ENCODE measurements at places on chromosomes 7 and 10.

DNA sequence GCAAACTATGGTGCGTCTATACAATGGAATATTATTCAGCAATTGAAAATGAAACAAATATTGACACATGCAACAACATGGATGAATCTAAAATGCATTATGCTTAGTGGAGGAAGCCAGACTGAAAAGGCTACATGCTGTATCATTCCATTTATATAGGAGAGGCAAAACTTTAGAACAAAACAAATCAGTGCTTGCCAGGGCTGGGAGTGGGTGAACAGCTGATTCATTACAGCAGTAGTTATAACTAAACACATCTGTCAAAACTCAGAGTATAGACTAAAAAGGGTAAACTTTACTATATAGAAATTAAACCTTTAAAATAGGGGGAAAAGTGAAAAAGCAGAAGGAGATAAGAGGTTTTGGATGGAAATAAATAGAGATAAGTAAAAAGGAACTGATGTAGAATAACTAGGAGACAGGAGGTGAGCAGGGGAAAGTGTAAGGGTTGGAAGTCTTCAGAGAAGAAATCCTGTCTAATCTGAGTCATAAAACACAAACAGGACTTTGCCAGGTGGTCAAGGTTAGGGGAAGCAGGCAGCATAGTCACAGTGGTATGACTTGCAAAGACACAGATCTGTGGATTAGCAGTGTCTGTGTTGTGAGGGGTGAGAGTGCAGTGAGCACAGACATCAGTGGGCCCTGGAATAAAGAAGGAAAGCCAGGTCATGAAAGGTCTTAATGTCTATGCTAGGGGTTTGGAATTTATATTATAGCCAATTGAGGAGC lies 349.8 kb downstream of the PHTF2 start:
- no peak for DNase-seq

GRCh38 chr10:7243139-7243538 lies 167.7 kb downstream of the SFMBT2 start:
- no peak for DNase-seq

GRCh38 chr7:29797112-29797944 lies 9.0 kb upstream of the WIPF3 start:
- no peak for DNase-seq

- no peak for DNase-seq
These were observed 22.9 kb downstream of the DLD start for GRCh38 chr7:107913851-107914250.

DNA sequence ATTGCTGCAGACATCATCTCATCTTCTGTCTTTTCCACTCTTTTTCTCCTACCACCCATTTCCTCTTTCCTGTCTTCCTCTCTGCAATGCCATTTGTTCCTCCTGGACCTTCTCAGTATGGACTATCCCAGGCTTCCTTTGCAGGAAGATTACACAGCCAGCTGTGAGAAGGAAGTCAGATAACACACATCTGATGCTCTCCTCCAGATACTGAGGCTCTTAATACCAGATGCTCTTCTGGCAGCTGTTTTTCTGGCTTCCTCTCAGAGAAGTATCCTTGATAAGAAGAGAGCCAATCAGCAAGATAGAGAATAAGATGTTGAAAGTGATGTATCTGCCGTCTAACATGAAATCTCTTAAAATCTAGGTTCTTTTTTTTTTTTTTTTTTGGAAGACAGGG lies 14.4 kb downstream of the KIAA1217 start:
- DNase-seq, result no peak

GRCh38 chr10:75487087-75487754 lies 55.8 kb downstream of the LRMDA start:
- DNase-seq, result no peak

DNA sequence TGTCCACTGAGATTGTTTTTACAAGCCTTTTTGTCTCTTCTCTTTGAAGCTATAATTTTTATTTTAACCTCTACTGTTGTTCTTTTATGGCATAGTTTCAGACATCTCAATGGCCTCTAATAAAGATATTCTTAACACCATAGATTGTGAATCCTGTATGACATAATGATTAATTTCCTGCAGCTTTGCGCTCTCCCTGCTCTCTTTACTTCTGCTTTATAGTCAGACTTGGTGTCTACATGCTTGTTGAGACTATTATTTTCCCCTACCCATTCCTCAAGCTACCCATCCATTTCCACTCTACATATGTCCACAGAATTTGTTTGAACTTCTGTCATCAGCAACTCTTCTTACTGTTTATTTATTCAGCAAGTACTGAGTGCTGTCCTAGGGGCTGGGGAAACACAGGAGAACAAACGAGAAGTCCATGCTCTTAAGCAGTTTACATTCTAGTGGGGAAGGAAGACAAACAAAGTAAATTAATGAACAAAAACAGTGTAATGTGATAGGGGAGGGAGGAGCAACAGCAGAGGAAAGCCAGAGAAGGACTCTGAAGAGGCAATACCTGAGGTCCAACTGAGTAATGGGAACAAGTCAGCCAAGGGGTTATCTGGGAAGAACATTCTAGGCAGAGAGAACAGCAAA lies 110.1 kb downstream of the CDK14 start:
- no peak for DNase-seq

GRCh38 chr7:121608785-121609184 lies 212.7 kb upstream of the FAM3C start:
- DNase-seq, result no peak

- no peak for DNase-seq
These were observed 120.3 kb downstream of the WNT2 start for GRCh38 chr7:117202511-117202910.

DNA sequence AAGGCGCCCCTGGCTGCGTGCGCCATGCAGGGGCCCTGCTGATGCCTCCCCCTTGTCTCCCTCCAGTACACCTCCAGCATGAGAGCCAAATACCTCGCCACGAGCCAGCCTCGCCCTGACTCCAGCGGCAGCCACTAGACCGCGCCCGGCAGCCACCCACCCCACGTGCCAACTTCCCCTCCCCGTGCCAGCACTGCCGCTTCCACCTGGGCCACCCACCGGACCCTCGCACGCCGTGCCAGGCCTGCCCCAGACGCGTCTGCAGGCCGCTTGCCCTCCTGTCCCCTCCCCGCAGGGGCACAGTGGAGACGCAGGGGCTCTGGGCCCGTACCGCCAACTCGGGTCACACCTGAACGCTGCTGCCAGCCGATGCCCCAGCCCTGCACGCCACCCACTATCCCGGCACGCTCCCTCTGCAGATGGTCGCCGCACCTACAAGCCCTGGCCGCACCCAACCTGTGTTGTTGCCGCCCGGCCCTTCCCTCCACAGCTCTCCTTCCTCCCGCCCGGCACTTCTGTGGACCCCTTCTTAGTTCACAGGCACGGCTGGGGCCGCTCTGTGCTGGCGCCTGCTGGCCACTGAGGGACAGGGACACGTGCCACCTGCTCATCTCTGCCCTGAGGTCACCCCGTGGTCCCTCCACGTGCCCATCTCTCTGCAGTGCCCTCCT lies 26.3 kb upstream of the AMZ1 start:
- no peak for DNase-seq

DNA sequence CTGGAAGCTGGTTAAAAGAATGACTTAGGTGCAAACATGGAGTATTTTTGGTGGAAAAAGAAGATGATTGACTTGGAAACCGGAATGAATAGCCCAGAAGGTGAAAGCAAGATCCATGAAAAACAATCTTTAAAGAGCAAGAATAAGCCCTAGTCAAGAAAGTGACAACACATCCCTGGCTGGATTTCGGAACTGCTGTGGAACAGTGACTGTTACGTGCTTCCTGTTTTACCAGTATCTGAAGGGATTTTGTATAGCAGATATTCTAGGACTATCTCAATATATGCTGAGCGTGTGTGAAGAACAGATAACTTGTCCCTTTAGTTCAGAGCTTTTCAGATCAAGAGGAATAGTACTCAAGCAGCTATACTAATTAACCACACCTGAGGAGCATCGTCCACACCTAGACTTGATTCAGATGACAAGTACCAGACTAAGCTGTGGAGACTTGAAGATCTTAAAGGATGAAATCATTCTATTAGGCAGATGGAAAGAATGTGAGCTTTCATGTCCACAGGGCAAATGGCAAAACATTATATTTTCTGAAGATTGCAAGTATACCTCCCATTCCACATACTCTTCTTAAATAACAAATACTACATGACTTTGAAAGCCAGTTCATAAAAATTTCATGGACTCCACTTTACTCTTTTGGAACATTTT lies 11.5 kb upstream of the TES start:
- no peak for DNase-seq

- no peak for DNase-seq
These were observed 30.3 kb upstream of the TRIM24 start for GRCh38 chr7:138429577-138430250.

- no peak for DNase-seq
These were observed 73.8 kb upstream of the PAPSS2 start for GRCh38 chr10:87585565-87586514.

DNA sequence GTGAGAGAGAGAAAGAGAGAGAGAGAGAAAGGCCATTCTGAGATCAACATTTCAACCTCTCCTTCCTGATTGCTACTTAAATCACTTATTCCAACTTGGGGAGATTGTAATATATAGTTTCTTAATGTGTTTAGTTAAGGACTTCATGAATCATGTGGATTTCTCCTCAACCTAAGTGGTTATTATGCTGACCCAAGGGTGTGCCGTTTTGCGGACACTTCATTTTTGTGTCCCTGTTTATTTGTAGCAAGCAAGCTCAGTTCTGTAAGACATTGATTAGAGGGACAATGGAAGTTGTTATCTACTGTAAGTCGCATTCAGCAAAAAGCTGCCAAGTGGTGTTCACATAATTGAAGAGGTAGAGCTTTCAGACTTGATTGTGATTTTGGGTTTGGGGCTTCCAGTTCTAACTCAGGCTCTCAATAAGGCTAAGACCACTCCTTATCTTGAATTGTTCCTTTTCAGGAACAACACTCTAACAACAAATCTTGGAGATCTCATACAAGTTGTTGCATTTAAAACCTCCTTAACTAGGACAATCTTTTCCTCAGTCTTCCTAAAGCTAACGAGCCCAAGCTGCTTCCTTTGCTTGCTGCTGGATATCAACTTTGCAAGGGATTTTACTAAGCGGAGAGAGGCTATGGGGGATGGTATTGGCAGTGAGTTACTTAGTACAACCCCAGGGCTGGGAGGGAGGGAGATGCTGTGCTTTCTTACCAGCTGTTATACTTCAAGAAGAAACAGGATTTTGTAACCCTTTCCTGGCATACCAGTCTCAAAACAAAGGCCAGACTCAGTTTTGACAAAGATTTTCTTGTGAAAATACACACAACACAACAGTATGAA lies 19.8 kb upstream of the COL1A2 start:
- no peak for DNase-seq

- no peak for DNase-seq
These were observed 209.1 kb downstream of the CREB5 start for GRCh38 chr7:28621369-28621841.
